ENCODE measurements at places on chromosomes 1 and 21. TPM values are rescaled to one million over a fixed set of nuclear protein-coding genes. Genes with fewer than 3 reads are reported as not detected.
A peak's percentile ranks its signal among the peaks of the same experiment; 100 is the strongest.

Gene SLFNL1
- total RNA-seq, result 0.15 TPM

Gene NCAM2
- total RNA-seq, result 3.1 TPM

Gene FRRS1
- 14.7 TPM for total RNA-seq

Gene AGBL4
- total RNA-seq, result not detected

Gene FCRLA
- 2.0 TPM for total RNA-seq

Gene AQP10
- not detected for total RNA-seq

Gene HNRNPU
- total RNA-seq, result 246 TPM

Gene CACHD1
- total RNA-seq, result 2.1 TPM

Gene CA6
- not detected for total RNA-seq

Gene MYOM3
- 0.02 TPM for total RNA-seq

GRCh38 chr1:114080511-114081436, 72.9 kb downstream of the SYT6 start:
- DNase-seq, result no peak

DNA sequence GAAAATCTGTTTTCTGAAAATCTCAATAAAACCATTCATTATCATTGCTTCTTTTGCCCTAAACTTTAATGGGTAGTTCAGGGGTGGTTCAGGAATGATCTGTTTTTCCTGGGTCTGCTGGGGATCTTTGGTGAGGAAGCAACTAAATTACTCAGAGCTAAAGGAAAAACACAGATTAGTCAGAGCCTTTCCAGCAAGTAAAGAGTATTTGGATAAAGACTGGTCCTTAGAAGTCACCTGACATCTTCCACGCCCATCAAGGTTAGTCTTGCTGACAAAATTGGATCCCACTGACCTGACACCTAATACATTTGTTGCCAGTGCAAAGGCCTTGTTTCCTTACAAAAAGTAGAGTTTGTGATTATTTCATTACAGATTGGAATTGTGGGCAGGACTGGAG, 24.2 kb downstream of the HSPA13 start:
- DNase-seq, result no peak

DNA sequence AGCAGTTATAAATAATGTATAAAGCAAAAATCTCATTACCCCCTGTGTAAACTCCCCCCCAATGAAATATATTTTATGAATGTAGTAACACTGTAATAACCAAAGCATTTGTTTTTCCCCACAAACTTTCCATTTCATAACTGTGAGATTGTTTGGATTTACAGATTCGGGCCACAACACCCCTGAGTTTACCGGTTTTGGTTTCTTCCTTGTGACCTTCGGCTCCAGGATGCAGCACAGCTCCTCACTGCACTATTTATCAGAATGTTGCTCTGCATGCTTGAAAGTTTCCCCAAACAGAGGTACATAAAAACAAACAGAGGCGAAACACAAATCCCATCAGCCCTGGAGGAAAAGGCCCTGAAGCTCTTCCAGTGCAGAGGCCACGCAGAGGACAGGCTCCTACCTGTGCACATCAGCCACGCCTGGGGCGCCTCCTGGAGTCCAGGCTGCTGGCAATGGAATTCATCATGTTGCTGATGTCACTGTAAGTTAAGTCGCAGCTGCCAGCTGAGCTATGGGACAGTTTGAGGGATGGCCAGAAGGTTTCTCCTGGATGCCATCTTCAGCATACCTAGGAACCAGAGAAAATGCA, 122.0 kb downstream of the LMO4 start:
- DNase-seq, result peak; percentile 18

DNA sequence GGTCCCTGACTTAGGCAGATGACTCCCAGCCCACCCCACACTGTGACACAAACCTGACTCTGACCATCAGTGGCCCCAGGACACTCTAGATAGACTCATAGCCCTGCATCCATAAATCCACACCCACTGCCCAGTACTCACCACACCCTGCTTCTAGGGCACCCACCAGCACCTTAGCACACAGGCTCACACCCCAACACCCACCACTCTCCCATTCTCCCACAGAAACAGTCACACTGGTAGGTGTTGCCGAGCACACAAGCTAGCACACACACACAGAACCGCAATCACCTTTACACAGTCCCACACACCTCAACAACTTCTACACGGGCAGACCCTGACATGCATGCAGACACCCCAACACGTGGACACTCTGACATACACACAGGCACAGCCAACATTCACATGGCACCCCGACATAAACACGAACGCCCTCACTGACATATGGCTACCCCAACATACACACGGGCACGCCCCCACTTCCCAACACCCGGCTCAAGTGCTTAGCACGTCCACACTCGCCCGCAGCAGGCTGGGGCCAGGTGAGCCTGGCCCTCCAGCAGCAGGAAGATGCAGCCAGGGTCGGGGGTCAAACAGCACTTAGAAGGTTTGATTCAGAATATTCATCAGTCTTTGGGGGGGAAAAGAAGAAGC, 105.5 kb upstream of the TARDBP start:
- no peak for DNase-seq

GRCh38 chr1:116330846-116331245, 42.2 kb upstream of the ATP1A1 start:
- DNase-seq, result no peak

DNA sequence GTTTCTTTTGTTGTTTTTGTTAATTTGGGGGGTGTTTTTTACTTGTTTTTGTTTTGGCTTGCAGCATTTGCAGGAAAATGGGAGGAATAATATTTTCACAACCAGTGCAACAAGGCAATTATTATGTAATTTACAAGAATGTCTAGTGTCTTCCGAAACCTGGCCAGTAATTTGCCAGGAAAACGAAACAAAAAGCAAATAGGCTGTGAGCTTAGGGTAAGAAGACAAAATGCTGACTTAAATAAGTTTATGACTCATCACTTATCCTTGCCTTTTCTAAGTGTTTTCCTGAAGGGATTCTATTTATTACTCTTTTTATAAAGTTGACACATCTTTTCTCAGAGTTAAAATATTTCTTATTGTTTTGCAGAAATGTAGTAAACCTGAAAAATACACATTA, 49.8 kb downstream of the KCNT2 start:
- DNase-seq, result peak; percentile 90

DNA sequence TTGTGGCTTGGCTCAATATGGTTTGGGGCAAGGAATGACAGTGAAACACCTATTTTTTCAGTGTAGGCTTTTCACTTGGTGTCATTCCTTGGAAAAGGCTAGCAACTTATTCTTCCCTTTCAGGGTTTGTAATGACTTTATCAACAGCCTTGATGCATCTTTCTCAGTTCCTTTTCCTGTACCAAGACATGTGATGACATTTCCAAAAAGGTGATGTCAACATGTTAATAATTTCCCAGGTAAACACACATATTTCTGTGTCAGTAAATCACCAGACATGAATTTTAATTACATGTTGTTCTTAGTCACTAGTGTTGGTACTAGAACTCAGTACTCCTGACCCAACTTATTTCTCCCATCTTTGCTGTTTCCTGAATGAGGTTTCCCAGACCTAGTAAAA, 37.8 kb upstream of the RRP15 start:
- no peak for DNase-seq

DNA sequence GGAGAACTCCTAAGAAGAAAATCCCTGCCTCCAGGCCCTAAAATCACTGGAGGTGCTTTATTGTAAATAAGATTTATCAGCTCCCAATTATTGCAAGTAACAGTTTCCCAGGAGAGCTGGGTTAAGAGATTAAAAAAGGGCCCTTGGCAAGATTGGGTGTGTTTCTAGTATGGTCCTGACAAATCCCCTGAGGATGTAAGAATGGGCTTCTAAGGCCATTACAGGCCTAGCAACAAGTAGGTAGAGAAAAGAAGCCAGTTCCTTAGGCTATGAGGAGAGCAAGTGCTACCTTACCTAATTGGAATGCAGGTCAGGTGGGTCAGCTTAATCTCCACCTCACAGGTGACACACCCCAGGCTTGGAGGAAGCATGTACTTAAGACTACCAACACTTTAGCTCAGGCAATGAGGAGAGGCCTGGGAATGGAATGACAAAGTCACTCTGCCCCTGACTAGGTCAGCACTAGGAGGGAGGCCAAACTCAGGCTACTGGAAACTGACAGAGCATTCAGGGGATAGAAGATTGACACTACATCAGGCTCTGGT, 6.8 kb upstream of the OTUD7B start:
- DNase-seq, result no peak

DNA sequence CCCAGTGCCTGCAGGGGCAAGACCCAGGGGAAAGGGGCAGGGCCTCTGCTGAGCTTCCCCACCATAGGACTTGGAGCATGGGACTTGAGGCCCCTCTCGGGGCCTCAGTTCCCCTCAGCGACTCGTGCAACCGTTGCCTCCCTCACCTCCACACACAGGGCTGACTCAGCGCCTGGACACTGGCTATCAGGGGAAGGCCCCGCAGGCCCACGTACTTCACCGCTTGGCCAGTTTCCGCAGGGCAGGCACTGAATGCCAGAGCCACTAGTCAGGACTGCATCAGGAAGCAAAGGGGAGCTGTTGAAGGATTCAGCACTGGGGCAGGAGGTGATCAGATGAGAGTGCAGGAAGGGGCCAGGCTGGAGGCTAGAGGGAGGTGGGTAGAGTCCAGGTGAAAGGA, 15.5 kb upstream of the FAM131C start:
- DNase-seq, result peak; percentile 95

GRCh38 chr1:201222125-201222524, 31.5 kb downstream of the IGFN1 start:
- no peak for DNase-seq

GRCh38 chr1:42305639-42306038, 29.4 kb downstream of the FOXJ3 start:
- peak; percentile 18 for DNase-seq

DNA sequence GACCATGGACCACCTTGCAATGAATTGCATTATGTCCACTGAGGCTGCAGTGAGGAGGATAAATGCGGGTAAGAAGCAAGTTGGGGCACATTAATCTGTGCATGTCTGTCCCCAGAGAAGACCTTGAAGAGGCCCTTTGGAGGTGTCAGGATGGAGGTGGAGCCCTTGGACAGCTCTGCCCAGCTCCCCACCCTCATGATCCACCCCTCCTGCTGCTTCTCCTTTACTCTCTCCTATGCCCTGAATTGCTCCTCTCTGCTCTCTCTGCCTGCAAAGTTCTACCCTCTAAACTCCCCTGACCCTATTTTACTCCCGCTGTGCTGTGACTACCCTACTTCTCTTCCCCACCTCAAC, 292.4 kb upstream of the USP24 start:
- DNase-seq, result no peak

DNA sequence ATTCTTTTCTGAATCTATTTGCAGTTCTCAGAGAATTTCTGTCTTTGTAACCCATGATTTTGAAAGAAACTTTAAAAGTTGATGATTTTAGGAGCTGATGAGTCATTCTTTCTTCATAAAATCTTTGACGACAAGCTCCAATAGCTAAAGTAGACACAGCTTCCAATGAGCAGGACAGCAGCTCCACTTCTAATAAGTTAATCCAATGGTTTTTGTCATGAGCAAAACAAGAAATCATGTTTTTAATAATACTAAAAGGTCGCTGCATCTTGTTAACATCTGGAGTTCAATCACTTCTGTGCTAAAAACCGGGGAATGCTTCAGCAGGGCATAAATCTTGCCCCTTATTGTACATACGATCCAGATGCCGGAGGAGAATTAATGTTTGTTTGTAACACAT, 48.9 kb upstream of the GORAB start:
- DNase-seq, result no peak

GRCh38 chr1:170461291-170461747, 70.6 kb upstream of the GORAB start:
- peak; percentile 88 for DNase-seq

DNA sequence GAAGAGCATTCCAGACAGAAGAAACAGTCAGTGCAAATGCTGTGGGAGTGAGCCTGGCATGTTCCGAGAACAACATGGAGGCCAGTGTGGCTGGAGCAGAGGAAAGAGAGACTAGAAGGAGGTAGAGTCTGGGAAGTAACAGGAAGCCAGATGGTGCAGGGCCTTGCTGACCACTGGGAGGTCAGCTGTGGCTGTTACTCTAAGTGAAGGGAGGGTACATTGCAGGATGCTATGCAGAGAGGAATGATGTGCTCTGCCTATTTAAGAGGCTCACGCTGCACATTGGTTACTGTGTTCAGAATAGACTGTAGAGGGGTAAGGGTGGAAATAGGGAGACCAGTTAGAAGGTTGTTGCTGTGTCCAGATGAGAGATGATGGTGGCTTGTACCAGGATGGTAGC, 88.6 kb upstream of the CACNA1E start:
- DNase-seq, result no peak

GRCh38 chr1:150887018-150887417, at the start of gene CTXND2:
CTXND2 (plus strand) TSS chr1:150887136; CDS start chr1:150912315, 25,179 bp downstream.
- peak; percentile 37 for DNase-seq

- no peak for DNase-seq
Measured at GRCh38 chr1:163866564-163866963, 544.8 kb downstream of the NUF2 start.

- no peak for DNase-seq
Measured at GRCh38 chr1:19062258-19063029, 106.0 kb upstream of the IFFO2 start.

DNA sequence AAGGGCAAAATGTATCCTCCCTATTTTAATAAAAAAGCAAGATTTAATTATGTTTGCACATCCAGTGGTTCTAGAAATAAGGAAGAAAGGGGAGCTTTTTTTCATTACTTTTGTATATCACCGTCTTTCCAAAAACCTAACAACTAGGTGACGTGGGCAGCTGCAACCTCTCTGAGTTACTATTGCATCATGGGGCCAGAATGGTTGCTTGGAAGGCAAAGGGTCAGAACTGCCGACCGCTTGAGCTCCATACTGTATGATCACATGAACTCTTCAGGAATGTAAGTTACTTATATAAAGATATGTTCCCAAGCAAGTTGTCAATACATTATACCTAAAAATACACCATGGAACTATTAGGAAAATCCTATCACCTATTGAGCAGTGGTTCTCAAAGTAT, 85.6 kb upstream of the HIVEP3 start:
- no peak for DNase-seq

DNA sequence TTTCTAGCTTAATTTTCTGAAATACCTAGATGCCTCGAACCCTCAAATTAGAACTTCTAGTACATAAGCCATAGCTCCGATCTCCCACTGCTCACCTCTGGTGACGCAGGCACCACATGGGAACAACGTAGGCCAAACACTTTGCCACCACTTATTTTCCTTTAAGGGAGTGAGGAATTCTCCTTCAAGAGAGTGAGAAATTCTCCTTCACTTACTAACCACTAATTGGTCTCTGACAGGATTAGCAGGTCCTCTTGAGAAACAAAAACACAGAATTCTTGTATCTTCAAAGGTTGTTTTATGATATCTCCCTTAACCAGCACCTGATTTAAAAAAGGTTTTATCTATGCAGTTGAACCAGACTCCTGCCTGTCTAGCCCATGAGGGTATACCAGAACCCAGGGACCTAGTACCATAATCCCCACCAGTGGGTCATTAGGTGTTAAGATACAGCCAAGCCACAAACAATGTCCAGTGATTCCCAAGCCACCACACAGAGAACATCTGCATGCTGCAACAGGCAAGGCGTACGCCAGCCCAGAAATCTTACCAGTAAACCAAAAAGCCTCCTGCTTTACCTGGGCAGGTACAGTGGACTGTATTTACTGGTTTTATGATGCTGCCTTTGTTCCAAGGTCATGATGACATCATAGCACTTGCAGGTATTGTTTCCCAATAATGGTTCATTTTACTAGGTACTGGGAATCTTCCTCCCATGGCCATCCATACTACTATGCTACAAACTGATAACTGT, 20.3 kb upstream of the CXADR start:
- peak; percentile 56 for DNase-seq

Data from M059J (cell line).